Activated CD4-positive, alpha-beta T cell treated with anti-CD3 and anti-CD28 coated beads, Interleukin-2, amount 50 U/mL, for 48 hours (primary cell): ENCODE measurements at places on chromosomes 5 and 9.

DNA sequence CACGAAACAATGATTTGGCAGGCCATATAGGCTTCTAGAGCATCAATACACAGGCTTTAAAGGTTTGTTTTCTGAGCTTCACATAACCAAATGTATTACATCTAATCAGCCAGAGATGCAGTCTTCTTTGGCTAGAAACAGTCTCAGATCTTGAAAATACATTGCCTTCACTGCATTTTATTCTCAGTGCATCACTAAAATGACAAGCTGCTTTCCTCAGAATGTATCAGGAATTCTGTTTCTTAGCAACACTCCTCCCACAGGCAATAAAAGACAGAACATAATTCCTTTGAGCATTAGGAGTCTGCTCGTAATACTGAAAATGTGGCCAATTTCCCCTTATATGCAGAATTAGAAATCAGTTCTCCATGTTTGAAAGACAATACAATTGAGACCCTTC is 36.9 kb downstream of the FEM1C start:
- DNase-seq: no peak

- DNase-seq: no peak
Observed at GRCh38 chr9:98290411-98290810, 35.0 kb upstream of the TBC1D2 start.

DNA sequence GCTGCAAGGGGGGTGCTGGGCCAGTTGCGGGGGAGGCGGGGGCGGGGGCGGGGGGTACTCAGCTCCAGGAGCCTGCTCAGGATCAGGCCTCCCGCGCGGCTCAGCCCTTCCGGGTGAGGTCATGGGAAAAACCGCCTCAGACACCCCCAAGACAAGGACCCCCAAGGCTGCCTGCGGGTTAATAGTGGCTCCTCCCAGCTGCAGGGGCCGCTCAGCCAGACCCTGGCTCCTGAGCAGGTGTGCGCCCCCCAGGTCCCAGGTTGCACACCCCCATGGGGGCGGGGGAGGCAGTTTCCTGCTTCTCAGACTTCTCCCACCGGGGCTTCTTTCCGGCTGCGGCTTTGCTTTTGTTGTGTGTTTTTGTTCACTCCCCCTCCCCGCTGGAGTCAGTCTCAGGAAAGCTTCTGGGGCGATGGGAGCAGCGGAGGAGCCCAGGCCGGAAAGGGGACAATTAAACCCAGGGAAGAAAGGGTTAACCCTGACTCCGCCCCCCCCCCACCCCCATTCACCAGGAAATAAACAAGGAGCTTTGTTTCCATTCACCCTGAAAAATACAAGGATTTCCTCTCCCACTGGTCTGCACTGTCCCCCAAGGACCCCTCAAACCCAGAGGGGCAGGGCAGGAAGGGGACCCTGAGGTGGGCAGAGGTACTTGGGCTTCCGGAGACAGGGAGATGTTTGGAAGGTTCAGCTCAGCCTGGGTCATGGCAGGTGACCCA is 42.3 kb upstream of the NOTCH1 start:
- DNase-seq: no peak

GRCh38 chr5:154046486-154046885 is 7.7 kb downstream of the MFAP3 start:
- DNase-seq: no peak

DNA sequence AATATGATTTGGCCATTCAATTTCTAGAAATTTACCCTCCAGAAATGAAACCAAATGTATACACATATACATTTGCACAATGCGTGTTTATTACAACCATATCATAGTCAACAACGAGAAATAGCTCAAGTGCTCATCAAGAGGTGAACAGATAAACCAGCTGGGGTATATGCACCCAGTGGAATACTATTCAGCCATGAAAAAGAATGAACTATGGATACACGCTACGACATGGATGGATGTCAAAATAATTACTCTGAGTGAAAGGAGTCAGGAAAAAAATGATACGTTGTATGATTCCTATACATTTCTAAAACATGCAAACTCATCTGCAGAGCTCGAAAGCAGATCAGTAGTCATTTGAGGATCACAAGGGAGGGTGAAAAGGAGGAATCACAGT is 441.5 kb upstream of the ADAMTS16 start:
- no peak for DNase-seq

DNA sequence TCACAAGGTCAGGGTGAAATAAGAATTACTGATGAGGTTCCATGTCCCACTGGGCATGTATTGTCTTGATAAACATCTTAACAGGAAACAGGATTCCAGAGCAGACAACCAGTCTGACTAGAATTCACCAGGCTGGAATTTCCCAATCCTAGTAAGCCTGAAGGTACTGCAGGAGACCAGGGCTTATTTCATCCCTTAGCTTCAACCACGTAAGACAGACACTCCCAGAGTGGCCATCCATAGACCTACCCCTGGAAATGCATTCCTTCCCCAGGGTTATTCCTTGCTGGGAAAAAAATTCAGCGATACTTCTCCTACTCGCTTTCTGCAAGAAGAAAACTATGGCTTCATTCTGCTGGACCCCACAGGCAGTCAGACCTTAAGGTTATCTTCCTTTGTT is 785.4 kb downstream of the NR2F1-AS1 start:
- DNase-seq: no peak

DNA sequence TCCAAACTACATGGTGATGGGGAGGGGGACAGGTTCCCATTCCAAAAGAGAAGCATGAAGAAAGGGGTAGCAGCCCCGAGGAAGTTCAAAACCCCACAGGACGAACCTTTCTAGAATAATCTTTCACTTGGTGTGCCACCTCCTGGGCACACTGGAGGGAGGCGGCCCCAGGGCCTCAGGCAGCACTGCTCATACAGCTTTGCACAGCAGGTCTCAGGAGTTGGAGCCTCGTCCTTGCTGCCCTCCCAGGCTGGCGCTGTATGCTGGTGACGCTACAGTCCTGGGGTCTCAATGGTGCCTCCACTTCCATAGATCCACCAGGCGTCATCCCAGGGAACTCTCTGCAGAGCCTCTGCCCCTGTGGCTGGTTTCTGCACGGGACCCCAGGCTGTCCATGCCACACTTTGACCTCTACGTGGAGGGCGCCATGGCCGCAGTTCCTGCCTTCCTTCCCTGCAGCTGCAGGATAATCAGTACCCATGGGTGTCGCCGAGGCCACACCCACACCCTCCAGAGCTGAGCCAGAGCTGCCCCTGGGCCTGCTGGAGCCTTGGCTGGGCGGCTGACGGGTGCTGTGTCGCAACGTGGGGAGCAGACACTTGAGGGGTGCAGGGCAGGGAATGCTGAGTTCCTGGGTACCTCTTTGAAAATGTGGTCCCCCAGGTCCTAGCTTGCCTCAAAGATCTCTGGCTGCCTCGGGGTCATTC is 95.3 kb downstream of the COL5A1 start:
- DNase-seq: no peak

DNA sequence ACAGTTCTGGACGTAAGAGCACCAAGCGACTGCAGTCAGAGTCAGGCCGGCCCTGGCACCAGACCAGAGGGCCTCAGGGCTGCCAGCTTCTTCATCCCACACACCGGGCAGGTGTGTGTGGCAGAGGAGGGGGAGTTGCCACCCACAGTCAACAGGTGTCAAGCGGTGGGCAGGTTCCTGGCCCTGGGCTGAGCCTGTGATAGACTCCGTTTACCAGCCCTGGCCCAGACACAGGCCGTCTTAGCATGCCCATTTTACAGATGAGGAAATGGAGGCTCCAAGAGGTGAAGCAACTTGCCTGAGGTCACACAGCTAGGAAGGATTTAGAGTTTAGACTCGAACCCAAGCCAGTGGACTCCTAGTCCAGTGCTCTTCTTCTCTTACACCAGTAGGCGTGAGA is 71.8 kb downstream of the HMCN2 start:
- DNase-seq: no peak

GRCh38 chr9:129317179-129318011 is 139.3 kb upstream of the IER5L start:
- DNase-seq: no peak

GRCh38 chr5:176538989-176539384 is 1.8 kb upstream of the RNF44 start:
- DNase-seq: no peak

DNA sequence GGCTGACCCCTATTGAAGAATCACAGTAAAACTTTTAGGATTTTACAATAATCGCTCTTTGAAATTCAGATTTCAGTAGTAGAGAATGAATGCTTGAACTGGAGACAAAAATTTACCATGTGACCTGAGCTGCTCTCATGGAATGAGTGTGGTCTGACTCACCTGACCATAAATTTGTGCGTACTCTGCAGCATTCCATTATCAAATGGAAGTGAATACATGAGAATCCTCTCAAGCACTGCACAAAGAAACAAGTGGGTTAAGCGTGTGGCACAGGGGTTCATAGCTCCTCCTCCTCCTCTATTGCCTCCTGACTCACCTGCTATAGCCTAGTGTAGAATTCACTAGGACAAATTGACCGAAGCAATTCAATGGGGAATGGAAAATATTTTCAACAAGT is 269.8 kb upstream of the CDH9 start:
- no peak for DNase-seq

- no peak for DNase-seq
Observed at GRCh38 chr9:81490605-81491331, 198.6 kb downstream of the TLE1 start.

DNA sequence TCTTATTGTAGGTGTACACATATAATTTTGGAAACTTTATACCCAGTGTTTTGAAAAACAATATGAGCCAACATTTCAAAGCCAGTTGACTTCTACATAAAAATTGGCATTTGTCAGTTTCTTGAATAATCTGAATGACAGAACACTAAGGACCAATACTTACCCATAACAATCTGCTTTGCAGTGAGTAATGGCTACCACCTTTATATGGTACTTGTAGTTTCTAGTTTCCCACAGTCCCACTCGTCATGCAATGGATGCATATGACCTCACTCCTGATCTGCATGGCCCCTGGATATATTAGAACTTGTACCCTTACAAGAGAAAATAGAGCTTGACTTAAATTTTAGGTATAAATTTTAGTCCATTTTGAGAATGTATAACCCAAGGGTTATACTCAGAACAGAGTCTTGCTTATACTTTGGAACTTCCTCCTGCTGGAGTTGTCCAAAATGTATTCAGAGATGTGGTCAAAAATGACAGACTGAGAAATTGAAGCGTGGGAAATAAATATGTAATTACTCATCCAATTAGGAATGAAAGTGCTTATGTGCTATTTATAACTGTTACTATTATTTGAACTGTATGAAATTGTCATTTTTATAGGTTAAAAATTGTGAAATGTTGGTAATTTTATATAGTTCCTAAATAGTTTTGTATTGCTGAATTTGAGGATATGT is 19.5 kb downstream of the XRCC4 start:
- DNase-seq: no peak

- no peak for DNase-seq
Observed at GRCh38 chr5:69029292-69029691, 64.5 kb upstream of the SLC30A5 start.
